ENCODE measurements at places on chromosomes 5 and 9.

GRCh38 chr5:151862811-151863472 lies 61.7 kb downstream of the GLRA1 start:
- no peak for DNase-seq

DNA sequence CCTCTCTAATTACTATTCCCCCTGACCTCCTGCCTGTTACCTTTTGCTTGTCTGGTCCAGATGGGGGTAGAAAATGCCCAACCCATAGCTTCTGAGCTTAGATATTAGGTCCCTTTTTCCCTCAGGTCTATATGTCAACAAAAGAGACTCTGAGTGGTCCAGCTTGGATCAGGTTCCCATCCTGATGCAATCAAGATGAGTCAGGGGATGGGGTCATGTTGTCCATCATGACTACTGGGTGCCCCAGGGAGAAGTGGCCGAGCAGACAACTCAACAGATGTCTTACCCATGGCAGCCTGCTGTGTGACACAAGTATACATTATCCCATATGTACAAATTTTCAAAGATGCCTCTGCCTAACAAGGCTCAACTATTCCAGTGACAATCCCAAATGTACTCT lies 9.1 kb upstream of the ANKH start:
- no peak for DNase-seq

- peak; percentile 43 for DNase-seq
Observed at GRCh38 chr5:149680810-149681221, 49.3 kb upstream of the PPARGC1B start.

DNA sequence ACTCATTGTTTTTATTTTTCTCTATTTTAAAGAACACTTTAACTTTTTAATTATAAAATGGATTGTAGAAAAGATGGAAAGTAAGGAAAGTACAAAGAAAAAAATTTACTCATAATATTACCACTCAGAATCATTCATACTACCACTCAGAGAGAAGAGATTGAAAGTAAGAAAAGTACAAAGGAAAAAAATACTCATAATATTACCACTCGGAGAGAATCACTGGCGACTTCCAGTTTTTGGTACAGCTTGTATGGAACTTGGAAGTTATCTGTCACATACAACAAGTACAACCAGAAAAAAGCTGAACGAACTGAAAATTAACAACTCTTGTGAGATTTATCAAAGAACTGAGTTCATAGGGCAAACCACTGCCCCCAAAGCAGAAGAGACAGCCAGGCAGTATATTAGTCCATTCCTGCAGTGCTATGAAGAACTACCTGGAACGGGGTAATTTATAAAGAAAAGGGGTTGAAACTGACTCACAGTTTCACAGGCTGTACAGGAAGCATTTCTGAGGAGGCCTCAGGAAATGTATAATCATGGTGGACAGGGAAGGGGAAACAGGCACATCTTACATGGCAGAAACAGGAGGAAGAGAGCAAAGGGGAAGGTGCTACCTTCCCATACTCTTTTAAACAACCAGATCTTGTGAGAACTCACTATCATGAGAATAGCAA lies 183.9 kb downstream of the SMARCA2 start:
- no peak for DNase-seq

DNA sequence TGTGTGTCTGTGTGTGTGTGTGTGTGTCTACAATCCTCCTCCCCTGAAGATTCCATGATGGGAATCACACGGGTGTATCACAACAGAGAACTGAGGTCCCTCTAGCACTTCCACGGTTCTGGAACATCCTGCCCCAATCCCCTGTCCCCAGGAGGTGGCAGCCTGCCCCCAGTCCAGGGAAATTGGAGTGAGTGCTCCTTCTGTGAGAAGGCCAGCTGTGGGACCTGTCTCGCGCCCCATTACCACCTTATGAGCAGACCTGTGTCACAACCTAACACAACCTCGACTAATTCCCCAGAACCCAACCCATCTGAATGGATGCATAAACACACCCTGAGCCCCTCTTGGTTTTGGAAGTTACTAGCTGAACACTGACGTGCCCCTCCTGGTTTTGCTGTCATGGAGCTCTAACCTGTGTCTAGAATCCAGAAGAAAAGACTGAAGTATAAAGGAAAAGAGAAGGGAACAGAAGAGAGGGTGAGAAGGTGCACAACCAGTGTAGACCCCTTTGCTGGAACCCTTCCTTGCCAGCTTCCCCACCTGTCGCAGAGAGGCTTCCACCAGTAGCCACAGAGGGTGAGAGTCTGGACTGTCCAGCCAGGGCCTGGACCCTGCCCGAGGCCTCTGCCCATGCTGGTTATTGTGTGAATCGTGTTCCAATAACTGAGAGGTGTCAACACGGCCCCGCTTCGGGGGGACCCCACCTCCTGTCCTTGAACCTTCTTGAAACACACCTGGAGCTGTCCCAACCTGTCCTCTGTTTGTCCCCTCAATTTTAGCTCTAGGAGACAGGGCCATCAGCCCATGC lies 3.4 kb downstream of the BTNL9 start:
- DNase-seq, result no peak

DNA sequence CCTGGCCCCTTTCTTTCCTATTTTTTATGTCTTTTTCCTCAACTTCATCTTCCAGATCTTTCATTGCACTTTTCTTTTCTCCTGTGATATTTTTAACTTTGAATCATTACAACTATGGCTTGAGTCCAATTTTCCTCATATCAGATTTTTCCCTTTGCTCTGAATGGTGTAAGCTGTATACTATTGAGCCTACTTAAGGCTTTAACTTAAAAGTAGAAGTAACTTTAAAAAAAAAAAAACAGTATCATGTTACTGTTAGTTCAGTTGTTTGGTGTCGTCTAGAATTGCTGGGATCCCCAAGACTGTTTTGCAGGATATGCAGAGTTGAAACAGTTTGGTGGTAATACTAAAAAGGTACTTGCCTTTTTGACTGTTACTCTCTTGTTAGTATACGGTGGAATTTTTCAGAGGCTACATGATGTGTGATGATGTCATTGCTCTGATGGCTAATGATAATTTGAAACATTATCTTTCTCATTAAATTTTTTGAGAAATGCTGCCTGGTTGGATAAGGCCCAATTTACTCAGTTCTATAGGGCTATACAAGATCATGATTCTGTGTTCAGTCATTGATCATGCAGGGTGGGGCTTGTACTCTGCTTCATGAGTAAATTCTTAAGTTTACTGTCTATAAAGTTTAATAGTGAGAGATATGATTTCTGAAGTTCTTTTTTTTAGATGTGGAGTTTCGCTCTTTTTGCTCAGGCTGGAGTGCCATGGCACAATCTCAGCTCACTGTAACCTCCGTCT lies 8.8 kb downstream of the NAA35 start:
- no peak for DNase-seq

DNA sequence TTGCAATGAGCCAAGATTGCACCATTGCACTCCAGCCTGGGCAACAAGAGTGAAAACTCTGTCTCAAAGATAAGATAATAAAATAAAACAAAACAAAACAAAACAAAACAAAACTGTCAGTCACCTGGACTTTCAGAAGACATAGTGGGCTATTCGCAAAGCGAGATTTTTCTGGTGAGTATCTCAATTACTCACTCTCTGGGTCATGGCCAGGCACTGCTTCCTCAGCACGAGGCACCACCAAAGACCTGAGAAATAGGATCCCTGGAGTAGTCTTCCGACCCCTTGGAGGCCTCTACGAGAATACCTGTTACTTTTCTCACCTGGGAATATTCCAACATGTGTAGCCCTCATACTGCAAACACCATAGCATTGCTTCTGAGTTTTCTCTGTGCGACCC lies 201.7 kb upstream of the ZNF618 start:
- DNase-seq, result no peak

DNA sequence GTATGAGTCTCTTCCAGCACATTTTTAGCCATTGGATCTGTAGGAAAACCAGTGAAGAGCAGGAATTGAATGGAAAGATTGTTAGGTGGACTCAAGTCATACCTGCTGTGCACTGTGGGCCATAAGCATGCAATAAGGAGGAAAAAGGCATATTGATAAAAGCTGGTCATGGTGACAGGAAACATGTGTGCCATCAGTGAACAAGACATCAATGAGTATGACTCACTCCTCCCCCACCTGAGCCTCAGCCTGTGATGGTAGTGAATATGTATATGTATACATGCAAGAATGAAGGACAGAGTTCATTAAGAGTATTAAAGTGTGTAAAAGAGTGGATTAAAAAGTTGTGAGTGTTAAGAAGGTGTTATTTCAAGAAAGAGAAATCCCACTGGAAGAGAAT lies 164.5 kb downstream of the TMEM38B start:
- DNase-seq, result no peak

DNA sequence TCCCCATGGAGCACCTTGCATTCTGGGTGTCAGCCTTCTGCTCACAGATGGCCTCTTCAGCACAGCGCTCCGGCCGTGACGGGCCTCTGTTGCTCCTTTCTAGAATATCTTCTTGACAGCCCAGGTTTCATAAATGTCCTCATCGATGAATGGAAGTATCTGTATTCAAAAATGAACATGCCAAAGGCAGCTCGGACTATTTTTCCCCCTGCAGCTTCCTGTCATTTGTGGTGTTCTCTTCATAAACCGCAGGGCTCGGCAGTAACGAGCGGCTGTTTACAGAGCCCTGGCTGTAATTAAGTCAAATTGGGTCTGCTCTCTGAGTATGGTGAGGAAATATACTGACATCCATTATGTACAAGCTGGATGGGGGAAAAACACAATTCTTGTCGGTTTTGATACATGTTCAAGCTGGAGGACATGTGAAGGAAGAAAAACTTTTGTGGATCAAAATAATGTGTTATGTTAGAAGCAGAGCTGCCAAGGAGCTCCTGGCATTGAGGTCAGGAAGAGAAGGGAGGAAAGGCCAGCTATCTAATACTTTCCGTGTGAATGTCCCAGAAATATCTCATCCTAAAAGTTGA lies 154.1 kb upstream of the CD180 start:
- DNase-seq, result no peak

DNA sequence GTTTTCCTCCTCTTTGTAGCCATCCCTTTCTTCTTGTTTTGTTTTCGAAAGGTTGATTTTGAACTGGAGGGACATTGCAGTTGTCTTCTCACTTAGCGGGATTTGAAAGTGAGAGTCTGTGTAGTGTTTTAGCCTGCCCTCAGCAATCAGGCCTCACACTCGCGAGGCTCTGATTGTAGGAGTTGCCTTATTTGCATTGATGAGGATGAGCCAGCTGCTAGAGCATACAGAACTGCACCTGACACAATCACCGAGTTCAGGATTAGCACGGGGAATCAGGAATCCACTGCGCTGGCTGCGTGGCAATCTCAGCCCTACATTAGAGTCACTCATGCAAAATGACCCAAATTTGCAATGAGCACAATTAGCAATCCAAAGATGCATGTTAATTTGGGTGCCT lies 122.5 kb upstream of the TMEM161B start:
- peak; percentile 52 for DNase-seq

DNA sequence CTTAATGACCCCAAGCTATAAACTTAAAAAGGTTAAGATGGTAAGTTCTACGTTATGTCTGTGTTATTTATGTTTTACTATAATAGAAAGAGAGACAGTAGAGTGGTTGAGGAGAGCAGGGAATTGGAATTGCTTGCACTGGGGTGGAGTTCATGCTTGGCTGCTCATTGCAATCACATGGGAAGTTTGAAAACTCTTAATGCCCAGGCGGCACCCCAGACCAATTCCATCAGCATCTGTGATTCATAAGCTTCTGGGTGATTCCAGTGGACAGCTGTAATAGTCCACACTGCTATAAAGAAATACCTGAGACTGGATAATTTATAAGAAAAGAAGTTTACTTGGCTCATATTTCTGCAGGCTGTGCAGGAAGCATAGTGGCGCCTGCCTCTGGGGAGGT lies 323.9 kb upstream of the MSX2 start:
- DNase-seq, result no peak

DNA sequence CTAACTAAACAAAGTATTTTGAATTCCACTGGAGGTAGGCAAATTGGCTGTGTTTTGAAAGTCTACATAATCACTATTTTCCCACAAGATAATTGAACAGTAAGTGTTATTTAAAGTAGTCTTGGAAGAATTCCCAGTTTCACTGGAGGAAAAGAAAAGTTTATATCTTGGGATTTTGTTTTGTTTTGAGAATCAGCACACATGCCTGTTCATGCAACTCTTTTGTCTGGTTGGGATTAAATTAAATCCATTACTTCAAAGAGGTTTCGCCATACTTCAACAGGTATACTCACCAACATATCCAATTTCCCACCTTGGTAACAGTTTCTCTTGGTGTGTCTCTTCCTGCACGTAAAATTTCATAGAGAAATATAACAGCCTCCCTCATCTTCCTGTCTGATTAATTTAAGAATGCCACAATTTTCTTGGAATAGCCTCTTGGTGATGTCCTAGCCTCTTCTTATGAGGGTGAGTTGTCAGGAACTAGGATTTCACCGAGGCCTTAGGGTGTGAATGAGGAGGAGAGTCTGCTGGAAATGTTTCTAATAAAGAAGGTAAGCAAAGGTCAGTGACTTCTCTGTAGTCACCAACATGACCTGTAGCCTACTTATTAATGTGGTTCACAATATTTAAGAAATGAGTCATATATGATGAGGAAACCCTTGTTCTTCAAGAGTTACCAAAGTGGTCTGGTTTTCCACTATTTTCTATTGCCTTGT lies 48.1 kb downstream of the ITGA2 start:
- DNase-seq, result no peak

DNA sequence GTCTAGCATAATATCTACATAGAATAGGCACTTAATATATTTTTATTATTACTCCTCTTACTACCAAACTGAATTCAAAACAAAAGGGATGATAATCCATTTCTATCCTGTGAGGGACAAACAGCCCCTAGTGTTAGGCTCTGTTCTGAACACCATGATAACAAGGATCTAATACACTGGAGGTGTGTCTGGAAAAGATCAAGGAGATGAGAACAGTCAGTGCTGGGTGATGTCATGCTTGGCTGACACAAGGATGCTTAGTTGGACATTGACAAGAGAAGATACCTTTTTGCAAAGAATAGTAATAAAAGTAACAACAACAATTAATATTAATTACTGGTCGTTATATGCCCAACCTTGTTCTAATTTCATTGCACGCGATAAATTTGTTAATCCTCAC lies 458.7 kb downstream of the EBF1 start:
- DNase-seq, result no peak

DNA sequence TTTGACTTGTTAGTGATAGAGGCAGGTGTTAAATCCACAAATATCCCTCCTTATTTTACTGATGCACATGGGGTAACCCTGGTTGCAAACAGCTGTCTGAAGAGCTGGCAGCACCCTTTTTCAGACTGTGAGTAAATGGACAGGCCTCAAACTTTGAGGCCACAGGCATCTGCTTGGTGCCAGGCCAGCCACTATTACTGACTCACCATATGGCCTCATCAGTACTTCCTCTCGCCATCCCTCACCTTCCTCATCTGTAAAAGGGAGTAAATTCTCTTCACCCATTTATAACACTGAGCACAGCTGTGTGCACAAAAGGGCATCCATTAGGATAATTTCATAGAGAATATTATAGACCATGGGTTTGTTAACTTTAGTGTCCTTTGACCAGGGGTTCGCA lies 11.9 kb upstream of the TNIP1 start:
- no peak for DNase-seq

GRCh38 chr5:128815201-128815600 lies 150.1 kb upstream of the SLC27A6 start:
- no peak for DNase-seq

- peak; percentile 82 for DNase-seq
Observed at GRCh38 chr5:136424835-136425584, 59.7 kb upstream of the TRPC7 start.

GRCh38 chr5:1386274-1386717 lies 41.4 kb upstream of the CLPTM1L start:
- no peak for DNase-seq
